ENCODE measurements at places on chromosomes 2 and 18.

DNA sequence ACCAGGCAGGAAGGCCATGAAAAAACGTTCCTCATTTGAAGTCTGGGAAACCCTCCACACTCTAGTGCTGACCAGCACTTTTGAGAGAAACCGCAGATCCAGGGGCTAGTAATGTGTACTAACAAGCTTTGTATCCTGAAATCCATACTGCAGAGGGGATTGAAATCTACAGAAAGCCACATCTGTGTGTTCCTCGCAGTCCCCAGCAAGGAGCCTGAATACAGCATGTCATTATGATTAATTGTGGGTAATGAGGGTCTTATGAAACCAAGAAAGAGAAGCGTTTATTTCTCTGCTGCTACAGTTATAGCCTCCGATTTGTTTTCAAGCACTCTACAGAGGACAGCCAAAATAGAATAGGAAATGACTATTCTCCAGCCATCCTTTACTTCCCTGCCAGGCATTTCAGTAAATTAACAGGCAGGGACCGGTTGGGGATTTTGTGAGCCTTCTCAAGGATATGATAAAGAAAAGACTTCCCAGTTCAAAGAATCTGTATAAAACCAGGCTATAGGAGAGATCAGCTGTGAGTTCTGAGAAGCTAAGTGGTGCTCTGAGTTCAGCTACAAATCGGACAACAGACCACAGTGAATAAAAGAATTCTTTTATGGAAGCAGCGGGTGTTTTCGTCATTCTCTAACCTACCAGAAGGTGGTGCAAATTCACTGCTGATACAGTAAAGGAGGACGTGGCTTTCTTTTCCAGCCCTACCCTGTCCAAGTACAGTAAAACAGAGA, 133.4 kb downstream of the INSIG2 start:
- peak; percentile 24 for DNase-seq

DNA sequence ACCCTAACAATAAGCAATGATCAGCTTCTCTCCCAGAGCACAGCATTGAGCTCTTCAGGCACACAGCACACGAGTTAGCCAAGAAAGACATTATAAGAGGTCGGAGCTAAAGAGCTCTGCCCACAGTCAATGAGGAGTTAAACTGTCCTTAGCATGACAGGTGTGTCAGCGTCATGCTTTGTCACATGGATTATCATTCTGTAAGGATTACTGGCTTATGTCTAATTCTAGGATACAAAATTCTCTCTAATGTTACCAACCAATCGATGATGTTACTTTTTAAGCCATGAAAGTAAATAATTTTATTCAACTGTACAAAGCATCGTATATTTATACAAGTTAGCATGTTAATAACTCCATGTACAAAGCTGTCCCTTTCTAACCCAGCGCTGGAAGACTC, 108.8 kb downstream of the ZNF236 start:
- no peak for DNase-seq

DNA sequence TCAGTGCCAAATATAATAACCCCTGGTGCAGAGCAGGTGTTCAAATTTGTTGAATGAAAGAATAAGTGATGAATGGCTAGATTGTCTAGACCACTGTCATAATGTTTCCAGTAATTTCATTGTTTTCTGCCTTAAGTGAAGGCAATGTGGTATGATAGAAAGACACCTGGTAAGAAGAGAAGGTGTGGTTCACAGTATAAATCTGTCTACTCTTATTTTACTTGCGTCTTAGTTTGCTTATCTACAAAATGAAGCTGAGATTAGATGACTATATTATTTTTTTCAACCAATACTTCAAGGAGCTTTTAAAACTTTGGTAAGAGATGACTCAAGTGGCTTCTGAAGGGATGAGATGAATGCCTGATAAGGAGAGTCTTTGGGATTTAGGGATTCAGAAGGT, 788.4 kb downstream of the EPHA4 start:
- DNase-seq, result no peak

- no peak for DNase-seq
Measured at GRCh38 chr2:219369447-219369861, 18.3 kb downstream of the DNPEP start.

DNA sequence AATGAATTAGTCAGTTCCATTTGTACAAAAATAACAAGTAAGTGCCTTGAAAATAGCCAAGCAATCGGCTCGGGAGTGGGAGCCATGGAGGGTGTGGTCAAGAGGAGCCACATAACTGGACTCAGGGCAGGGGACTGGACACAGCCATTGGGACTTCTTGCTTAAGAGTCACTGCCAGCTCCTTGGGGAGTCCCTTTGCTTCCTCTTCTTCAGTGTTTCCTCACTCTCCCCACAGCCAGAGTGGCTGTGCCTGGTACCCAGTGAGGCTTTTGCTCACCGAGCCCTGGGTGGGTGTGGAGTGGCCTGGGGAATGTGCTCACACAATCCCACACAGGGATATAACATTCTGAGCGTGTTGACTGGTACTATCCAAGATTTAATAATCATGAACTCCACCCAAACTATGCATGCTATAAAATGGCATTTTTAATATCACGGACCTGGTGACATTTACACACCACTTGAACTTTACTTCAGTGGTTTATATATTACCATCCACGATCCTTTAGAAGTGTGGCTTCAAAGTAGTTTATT, 94.6 kb downstream of the PTGR3 start:
- peak; percentile 3 for DNase-seq

- no peak for DNase-seq
Measured at GRCh38 chr2:236459393-236459792, 110.2 kb upstream of the ACKR3 start.

All from CD14-positive monocyte (primary cell).